ENCODE measurements at places on chromosomes 5 and 9.
A peak's percentile ranks its signal among the peaks of the same experiment; 100 is the strongest.

GRCh38 chr5:43154469-43154868, 33.8 kb downstream of the ZNF131 start:
- H3K27me3 ChIP-seq, result no peaks in the 10 kb centered on the region
- no peak overlapping the region for H3K4me3 ChIP-seq
- DNase-seq, result no peak

GRCh38 chr5:99765011-99765410, 770.2 kb upstream of the FAM174A start:
- no peak overlapping the region for H3K4me3 ChIP-seq
- no peak overlapping the region for H3K27ac ChIP-seq
- H3K27me3 ChIP-seq, result no peaks in the 10 kb centered on the region
- H3K36me3 ChIP-seq, result no peaks in the 10 kb centered on the region

DNA sequence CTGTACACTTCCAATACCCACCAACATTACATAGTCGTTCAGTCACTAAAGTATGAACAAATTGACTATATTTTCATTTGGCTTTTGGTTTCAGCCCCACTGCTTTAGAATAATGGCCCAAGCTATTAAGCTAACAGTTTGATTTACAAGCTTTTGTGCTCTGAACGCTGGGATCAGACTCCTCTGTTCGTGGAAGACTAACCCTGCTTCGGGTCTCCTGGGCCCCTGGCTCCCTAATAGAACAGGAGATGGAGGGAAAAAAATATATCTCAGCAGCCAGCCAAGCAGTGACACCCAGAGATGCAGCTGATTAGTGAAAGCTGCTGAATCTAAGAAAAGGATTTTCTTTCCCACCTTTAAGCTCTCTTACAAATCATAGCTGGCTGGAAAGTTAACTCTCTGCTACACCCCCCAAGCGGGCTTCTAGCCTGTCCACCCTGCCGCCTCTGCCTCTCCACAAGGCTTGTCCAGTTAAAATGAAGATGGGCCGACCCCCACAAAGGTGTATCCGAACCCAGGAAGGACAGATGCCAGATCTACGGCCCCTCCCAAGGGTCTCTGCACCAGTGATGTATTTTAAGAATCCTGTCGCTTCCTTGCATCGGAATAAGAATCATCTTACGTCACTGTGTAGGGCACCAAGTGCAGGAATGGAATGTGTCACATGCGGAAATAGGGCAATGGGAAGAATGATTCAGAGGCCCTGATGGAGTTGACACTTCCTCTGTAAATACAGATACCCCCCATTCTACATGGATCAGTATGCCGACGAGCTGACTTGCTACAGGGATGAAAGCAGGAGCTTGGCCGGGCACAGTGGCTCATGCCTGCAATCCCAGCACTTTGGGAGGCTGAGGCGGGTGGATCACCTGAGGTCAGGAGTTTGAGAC, 33.4 kb upstream of the BARHL1 start:
- H3K4me1 ChIP-seq, result peaks cover 45% of the 10 kb centered on the region
- no peaks in the 10 kb centered on the region for H3K27me3 ChIP-seq
- no peaks in the 10 kb centered on the region for H3K36me3 ChIP-seq
- no peak overlapping the region for H3K4me3 ChIP-seq

DNA sequence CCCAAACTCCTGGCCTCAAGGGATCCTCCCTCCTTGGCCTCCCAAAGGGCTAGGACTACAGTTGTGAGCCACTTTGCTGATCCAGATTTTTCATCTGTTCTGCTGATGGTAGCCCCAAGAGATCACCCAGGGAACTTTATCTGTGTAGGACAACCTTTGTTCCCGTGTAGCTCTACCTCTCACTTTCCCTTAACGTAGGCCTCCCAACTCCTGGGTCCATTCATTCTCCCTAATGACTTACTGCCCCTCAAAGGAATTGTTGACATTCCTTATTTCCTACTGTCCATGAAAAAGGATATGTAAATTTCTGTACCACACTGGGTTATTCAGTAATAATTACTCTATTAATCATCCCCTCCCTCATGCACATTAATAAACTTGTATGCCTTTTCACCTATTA, 51.0 kb upstream of the PHF24 start:
- peak; percentile 9 for DNase-seq
- H3K4me3 ChIP-seq, result no peak overlapping the region
- peaks cover 5% of the 10 kb centered on the region for H3K4me1 ChIP-seq

DNA sequence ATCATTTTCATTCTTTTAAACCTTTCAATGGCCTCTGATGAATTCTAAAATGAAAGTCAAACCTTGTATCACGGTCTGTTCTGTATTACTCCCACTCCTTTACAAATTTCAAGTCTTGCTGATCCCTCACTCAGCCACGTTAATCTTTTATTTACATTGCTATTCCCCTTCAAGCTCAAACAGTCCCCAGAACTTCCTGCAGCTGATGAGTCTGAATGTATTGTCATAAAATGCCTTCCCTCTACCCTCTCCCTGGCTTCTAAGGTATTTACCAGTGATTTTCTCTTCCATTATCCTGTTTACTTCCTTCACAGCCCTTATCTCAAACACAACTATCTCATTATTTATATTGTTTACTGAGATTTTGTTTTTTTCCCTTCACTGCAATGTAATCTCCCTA, 562.3 kb upstream of the C9orf72 start:
- no peaks in the 10 kb centered on the region for H3K27me3 ChIP-seq
- no peaks in the 10 kb centered on the region for H3K36me3 ChIP-seq
- peaks cover 18% of the 10 kb centered on the region for H3K4me1 ChIP-seq
- no peak for DNase-seq

- H3K27ac ChIP-seq, result no peak overlapping the region
- DNase-seq, result no peak
- H3K4me3 ChIP-seq, result no peak overlapping the region
- H3K27me3 ChIP-seq, result no peaks in the 10 kb centered on the region
- H3K36me3 ChIP-seq, result no peaks in the 10 kb centered on the region
Measured at GRCh38 chr9:12640866-12641636, 52.1 kb upstream of the TYRP1 start.

DNA sequence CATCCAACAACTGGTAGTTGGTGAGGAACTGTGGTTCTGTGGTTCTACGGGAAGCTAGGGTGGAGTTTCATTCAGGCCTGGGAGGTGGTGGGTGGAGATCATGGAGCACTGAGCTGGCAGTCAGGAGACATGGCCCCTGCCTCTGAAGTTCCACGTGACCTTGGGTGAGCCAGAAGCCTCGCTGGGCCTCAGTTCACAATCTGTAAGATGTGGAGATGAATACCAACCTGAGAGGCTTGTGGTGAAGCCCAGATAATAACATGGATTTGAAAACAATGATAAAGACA, 177.9 kb downstream of the MACROH2A1 start:
- no peak for DNase-seq
- H3K36me3 ChIP-seq, result no peaks in the 10 kb centered on the region
- H3K27me3 ChIP-seq, result no peaks in the 10 kb centered on the region
- no peak overlapping the region for H3K4me3 ChIP-seq
- peaks cover 32% of the 10 kb centered on the region for H3K4me1 ChIP-seq

- H3K36me3 ChIP-seq, result no peaks in the 10 kb centered on the region
- DNase-seq, result no peak
- no peaks in the 10 kb centered on the region for H3K27me3 ChIP-seq
- H3K4me3 ChIP-seq, result no peak overlapping the region
Measured at GRCh38 chr5:153780876-153781705, 257.6 kb downstream of the FAM114A2 start.

DNA sequence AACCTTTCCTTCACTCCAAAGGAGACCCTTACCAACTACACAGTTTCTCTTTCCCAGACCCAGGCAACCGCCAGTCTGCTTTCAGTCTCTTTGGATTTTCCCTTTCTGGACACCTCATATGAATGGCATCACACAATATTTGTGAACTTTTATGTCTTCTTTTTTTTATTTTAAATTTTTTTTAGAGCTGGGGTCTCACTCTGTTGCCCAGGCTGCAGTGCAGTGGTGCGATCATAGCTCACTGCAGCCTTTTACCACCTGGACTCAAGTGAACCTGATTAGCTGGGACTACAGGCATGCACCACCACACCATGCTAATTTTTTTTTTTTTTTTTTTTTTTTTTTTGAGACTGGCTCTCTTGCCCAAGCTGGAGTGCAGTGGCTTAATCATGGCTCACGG, 37.5 kb downstream of the UBAP1 start:
- no peaks in the 10 kb centered on the region for H3K27me3 ChIP-seq
- no peak overlapping the region for H3K27ac ChIP-seq
- no peaks in the 10 kb centered on the region for H3K4me1 ChIP-seq
- no peaks in the 10 kb centered on the region for H3K36me3 ChIP-seq
- DNase-seq, result no peak
- H3K4me3 ChIP-seq, result no peak overlapping the region

- H3K4me1 ChIP-seq, result peaks cover 35% of the 10 kb centered on the region
- peak overlapping the region; percentile 97 for H3K4me3 ChIP-seq
- no peak overlapping the region for H3K27ac ChIP-seq
- no peaks in the 10 kb centered on the region for H3K36me3 ChIP-seq
Measured at GRCh38 chr5:31196309-31196708, 2.8 kb downstream of the CDH6 start.

DNA sequence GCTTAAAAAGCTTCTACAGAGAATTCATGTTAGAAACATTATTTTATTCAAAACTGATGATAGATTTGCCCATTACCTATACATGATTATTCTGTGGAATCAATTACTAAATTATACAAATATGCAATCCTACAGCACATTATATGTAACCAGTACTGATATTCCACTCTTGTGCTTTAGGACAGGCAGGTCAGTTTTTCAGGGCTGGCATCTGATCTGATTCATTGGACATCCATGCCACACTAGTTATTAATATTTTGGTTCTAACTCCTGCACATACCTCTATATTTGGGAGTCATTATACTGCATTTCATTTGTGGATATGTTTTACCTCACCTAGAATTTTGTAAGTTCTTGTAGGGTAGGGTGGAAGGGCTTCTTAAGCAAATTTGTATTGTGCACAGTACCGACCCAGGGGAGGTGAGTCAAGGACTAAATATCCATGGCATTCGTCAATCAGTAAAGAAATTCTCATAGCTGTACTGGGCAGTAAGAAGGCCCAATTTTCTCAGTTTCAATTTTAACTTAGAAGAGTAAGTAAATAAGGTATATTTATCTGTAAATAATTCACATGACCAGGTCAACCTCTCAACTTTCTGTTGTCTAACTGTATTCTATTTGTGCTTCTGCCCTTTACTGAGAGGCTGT, 33.5 kb downstream of the ELOVL7 start:
- no peaks in the 10 kb centered on the region for H3K36me3 ChIP-seq
- peaks cover 8% of the 10 kb centered on the region for H3K4me1 ChIP-seq
- no peak for DNase-seq
- no peaks in the 10 kb centered on the region for H3K27me3 ChIP-seq
- no peak overlapping the region for H3K27ac ChIP-seq

DNA sequence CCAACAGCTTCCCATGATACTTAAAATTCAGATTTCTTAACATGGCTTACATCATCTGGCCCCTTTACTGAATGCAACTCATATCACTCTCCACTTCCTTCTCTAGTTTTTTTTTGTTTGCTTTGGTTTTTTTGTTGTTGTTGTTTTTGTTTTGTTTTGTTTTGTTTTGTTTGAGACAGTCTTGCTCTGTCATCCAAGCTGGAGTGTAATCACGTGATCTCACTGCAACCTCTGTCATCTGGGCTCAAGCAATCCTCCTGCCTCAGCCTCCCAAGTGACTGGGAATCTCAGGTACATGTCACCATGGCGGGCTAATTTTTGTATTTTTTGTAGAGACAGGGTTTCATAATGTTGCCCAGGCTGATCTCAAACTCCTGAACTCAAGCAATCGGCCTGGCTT, 41.4 kb downstream of the CPLANE1 start:
- no peak for DNase-seq

- H3K27ac ChIP-seq, result no peak overlapping the region
- H3K4me1 ChIP-seq, result no peaks in the 10 kb centered on the region
- DNase-seq, result no peak
- H3K36me3 ChIP-seq, result no peaks in the 10 kb centered on the region
- H3K4me3 ChIP-seq, result no peak overlapping the region
Measured at GRCh38 chr9:109286981-109287380, 33.9 kb downstream of the EPB41L4B start.

- H3K4me1 ChIP-seq, result peaks cover 8% of the 10 kb centered on the region
- H3K4me3 ChIP-seq, result no peak overlapping the region
- no peaks in the 10 kb centered on the region for H3K27me3 ChIP-seq
- H3K36me3 ChIP-seq, result no peaks in the 10 kb centered on the region
- no peak overlapping the region for H3K27ac ChIP-seq
- DNase-seq, result no peak
Measured at GRCh38 chr5:69450116-69450515, 35.2 kb downstream of the MARVELD2 start.

DNA sequence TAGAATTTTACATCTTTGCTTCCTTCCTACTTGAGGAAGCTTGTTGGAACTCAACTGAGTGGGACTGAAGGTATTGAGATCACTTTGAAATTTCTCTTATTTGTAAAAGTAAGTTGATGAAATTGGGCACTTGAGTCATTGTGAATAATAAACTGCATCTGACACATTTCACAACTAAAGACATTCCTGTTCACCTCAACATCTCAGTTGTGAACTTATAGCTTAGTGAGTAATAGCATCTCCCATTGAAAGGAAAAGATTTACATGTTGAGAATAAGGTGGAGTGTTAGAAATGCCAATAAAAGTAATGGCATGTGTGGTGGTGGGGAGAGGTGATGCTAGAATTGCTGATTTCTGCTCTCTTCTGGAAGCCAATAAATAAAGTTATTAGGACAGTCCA, 145.0 kb downstream of the SLC24A2 start:
- no peaks in the 10 kb centered on the region for H3K27me3 ChIP-seq
- H3K36me3 ChIP-seq, result no peaks in the 10 kb centered on the region
- H3K4me3 ChIP-seq, result no peak overlapping the region
- no peak overlapping the region for H3K27ac ChIP-seq

GRCh38 chr9:13088720-13089427, 190.6 kb downstream of the MPDZ start:
- peak; percentile 81 for DNase-seq
- no peaks in the 10 kb centered on the region for H3K36me3 ChIP-seq
- H3K4me1 ChIP-seq, result peaks cover 5% of the 10 kb centered on the region
- H3K4me3 ChIP-seq, result no peak overlapping the region
- H3K27ac ChIP-seq, result no peak overlapping the region
- H3K27me3 ChIP-seq, result no peaks in the 10 kb centered on the region

- no peak overlapping the region for H3K27ac ChIP-seq
- peak; percentile 78 for DNase-seq
Measured at GRCh38 chr5:129094924-129095899, 663 bp downstream of the ISOC1 start.

GRCh38 chr9:27664121-27664779, 91.0 kb upstream of the C9orf72 start:
- no peak overlapping the region for H3K27ac ChIP-seq
- no peaks in the 10 kb centered on the region for H3K36me3 ChIP-seq
- DNase-seq, result no peak
- H3K27me3 ChIP-seq, result no peaks in the 10 kb centered on the region

GRCh38 chr5:88948746-88949600, 66.0 kb upstream of the MEF2C start:
- no peak for DNase-seq
- H3K27me3 ChIP-seq, result no peaks in the 10 kb centered on the region
- no peak overlapping the region for H3K4me3 ChIP-seq
- H3K4me1 ChIP-seq, result peaks cover 12% of the 10 kb centered on the region
